Lower lobe of right lung (tissue), 2 donors: ENCODE measurements at places on chromosomes 4 and X. TPM values are rescaled to one million over a fixed set of nuclear protein-coding genes. Genes with fewer than 3 reads are reported as not detected.

GRCh38 chr4:128299848-128300247 lies 12.2 kb upstream of the PGRMC2 start:
- H3K27me3 ChIP-seq: no peaks in the 10 kb centered on the region
- no peak overlapping the region for H3K4me3 ChIP-seq
- no peaks in the 10 kb centered on the region for H3K36me3 ChIP-seq
- no peak for DNase-seq

DNA sequence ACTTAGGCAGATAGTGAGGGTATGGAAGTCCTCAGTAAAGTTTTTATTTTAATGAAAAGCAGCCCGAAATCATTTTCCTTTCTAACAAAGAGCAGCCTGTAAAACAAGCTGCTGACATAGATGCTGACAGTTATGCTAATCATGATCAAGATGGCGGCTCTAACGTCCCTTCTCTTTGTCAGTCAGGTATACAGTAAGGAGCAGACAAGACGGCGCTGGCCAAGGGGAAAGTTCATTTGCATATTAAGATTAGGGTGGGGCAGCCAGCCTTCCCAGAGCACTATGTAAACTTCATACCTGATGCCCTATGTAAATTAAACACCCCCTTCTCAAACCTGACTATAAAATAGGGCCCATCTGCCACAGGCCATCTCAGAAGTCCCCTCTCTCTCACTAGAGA lies 76.9 kb downstream of the MAGEB10 start:
- DNase-seq: no peak
- H3K36me3 ChIP-seq: no peaks in the 10 kb centered on the region
- no peaks in the 10 kb centered on the region for H3K27me3 ChIP-seq
- no peak overlapping the region for H3K27ac ChIP-seq
- H3K4me3 ChIP-seq: no peak overlapping the region
- no peaks in the 10 kb centered on the region for H3K4me1 ChIP-seq

TASL gene
- total RNA-seq: 8.0 TPM

RADX gene
- total RNA-seq: 3.7 TPM

DNA sequence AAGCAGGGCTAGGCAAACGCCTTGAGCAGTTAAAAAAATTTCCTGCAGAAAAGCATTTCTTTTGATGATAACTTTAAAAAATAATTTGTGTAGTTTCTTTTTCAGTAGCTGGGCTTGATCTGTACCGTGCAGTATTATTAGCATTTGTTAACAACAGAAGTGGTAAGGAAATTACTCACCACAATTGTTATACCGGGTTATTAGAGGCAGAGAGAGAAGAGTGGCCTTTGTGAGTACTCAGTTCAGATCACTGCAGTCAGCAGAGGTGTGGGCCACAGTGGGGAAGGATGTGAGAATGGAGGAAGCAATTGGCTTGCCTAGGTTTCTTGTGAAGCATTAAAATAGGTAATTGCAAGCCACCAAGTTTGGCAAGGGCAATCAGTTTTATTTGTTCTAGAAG lies 14.3 kb upstream of the IL21 start:
- H3K4me3 ChIP-seq: no peak overlapping the region
- no peak for DNase-seq
- H3K27ac ChIP-seq: no peak overlapping the region
- H3K36me3 ChIP-seq: no peaks in the 10 kb centered on the region

DNA sequence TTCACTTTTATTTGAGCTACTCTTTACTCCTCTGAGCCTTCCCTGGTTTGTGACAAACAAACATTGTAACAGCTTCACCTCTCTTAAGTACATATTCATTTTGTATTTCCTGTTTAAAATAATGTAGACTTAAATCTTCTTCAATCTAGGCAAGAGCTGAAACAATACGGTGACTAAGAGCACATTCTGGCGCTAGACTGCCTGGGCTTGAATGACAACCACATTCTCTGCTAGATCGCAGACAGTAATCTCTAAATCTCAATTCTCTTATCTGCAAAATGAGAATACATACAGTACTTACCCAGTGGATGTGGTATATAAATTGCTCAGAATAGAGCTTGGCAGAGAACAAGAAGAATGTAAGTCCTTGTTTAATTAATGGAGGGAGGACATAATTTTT lies 144.8 kb downstream of the ARAP2 start:
- no peak overlapping the region for H3K27ac ChIP-seq
- DNase-seq: no peak
- H3K27me3 ChIP-seq: no peaks in the 10 kb centered on the region
- H3K4me1 ChIP-seq: no peaks in the 10 kb centered on the region
- H3K4me3 ChIP-seq: no peak overlapping the region
- H3K36me3 ChIP-seq: no peaks in the 10 kb centered on the region

GRCh38 chrX:37796310-37796709 lies 16.5 kb downstream of the CYBB start:
- no peak overlapping the region for H3K4me3 ChIP-seq
- no peaks in the 10 kb centered on the region for H3K27me3 ChIP-seq
- H3K36me3 ChIP-seq: no peaks in the 10 kb centered on the region

DNA sequence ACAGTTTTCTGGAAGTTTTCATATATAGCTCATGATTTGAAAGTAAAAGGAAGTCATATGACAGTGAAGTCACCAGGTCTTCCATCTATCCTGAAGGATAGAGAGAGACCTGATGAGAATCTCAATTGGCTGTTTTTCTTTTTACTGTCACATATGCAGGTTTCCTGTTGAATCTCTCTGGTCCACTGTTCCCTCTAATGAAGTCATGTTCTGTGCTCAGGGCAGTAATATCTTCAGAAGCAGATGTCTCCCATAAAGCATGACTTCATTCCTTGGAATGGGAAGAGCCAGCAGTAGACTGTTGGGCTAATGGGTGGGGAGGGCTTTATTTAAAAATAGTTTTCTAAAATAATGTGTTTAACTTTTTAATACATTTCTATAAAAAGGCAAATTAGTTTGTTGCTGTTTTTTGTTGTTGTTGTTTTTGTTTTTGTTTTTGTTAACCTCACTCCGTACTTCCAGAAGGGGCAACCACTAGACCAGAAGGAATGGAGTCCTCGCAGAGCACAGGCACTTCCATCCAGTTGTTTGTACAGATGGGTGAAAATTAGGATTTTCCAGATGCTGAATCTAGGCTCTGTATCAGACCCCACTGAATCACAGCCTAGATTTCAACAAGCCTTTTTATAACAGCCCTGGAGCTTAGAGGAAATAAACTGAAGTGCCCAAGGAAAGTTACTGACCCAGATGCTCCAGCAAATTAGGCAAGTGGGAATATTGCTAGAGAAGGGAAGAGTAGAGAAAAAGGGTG lies 54.2 kb downstream of the AWAT2 start:
- no peak for DNase-seq
- H3K36me3 ChIP-seq: no peaks in the 10 kb centered on the region
- H3K27ac ChIP-seq: no peak overlapping the region
- H3K4me3 ChIP-seq: no peak overlapping the region
- no peaks in the 10 kb centered on the region for H3K4me1 ChIP-seq

KDR gene
- total RNA-seq: 55.8 TPM

TMPRSS11F gene
- not detected for total RNA-seq
